ENCODE measurements at places on chromosomes 11 and 22.
A peak's percentile ranks its signal among the peaks of the same experiment; 100 is the strongest.

GRCh38 chr22:41564563-41564962 lies 3.8 kb downstream of the CSDC2 start:
- no peaks in the 10 kb centered on the region for H3K36me3 ChIP-seq
- peaks cover 5% of the 10 kb centered on the region for H3K27me3 ChIP-seq
- no peak for DNase-seq
- no peak overlapping the region for H3K27ac ChIP-seq

DNA sequence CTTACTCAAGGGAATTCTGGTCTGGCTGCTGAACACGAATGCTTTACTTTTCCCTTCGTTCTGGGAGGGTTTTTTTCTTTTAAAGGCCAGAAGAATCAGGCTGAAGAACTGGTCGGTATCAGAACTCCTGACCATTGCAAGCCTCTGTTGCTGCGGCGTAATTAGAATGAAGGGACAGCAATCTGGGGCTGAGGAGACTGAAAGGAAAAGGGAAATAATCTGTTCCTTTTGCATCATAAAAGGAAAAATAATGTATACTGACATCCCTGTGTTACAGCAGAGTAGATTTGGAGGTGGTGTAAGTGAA lies 670 bp downstream of the SC5D start:
- no peaks in the 10 kb centered on the region for H3K27me3 ChIP-seq
- no peaks in the 10 kb centered on the region for H3K36me3 ChIP-seq
- H3K4me3 ChIP-seq: peak overlapping the region; percentile 88
- no peaks in the 10 kb centered on the region for H3K4me1 ChIP-seq

- H3K4me1 ChIP-seq: peaks cover 14% of the 10 kb centered on the region
- H3K27me3 ChIP-seq: peaks cover 7% of the 10 kb centered on the region
- H3K27ac ChIP-seq: no peak overlapping the region
These were observed 15.9 kb upstream of the LRRC32 start for GRCh38 chr11:76686261-76687079.

DNA sequence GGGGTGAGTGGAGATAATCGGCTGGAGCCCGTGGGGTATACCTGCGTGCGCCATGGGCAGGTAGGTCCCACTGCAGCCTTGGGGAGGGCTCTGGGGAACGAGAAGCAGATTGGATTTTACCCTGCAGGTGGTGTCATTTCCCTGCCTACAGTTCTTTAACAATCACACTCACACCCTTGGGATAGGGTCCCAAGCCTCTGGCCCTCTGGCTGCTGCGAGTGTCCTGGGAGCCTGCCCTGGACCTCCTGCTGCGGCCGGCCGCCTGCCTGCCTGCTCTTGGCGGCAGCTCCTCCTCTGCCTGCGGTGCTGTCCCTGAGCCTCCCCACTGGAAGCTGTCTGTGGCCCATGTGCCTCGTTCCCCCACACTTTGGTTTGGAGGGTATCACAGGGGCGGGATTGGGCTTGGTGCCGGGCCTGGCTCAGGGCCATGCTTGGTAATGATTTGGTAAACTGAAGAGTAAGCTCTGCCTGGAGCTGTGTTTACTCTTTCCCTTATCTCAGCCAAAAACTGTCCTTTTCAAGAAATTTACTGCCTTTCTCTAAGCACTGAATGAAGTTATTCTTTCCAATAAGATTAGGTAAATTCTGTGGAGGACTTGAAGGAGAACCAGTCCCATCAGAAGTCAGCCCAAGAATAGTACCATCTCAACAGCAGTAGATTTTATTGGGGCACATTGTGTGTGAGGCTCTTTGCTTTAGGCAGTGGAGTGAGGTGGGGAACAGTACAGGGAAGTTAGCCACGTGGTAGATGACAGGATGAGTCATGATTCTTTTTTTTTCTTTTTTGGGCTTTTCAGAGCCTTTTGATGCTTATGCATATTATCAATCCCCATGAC lies 53.7 kb downstream of the TBC1D22A start:
- H3K4me1 ChIP-seq: no peaks in the 10 kb centered on the region
- H3K36me3 ChIP-seq: peaks cover 9% of the 10 kb centered on the region
- H3K4me3 ChIP-seq: no peak overlapping the region
- DNase-seq: no peak
- H3K27me3 ChIP-seq: no peaks in the 10 kb centered on the region
- no peak overlapping the region for H3K27ac ChIP-seq

DNA sequence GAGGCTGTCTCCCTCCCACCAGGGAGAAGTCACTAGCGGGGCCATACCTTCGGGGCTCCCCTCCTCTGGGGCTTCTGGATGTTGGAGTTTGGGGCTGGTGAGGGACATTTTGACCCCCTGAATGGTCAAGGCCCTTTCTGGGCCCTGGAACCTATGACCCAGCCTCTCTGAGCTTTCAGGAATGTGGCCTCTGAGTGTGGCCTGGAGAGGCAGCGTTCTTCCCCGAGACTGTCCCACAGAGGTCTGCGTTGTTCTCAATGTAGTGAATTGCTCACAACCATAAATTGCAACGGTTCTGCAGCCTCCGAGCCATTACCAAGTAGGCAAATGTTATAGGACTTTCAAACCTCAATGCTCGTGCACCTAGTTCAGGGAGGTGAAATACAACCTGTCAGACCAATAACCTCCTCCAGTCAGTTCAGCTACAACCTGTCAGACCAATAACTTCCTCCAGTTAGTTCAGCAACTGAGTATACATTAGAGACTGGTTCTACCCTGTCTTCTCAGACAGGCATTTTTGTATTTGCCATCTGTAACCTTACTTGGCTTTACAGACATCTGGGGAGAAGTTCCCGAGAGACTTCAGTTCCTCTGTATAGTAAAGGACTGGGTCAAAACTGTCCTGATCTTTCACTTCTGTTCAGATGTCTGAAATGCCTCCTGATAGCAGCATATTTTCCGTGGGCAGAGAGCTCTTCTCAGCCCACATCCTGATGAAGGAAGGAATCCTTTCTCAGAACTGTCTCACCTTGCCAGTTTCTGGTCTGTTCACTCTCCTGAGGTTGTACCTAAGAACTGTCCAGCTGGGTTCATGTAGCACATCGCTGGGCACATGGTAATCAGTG lies 34.2 kb downstream of the MICAL2 start:
- no peaks in the 10 kb centered on the region for H3K36me3 ChIP-seq
- H3K27me3 ChIP-seq: no peaks in the 10 kb centered on the region
- no peak overlapping the region for H3K27ac ChIP-seq
- 0 out of 2 replicates have a peak, but pooled peaks cover 2% of the 10 kb centered on the region for H3K4me1 ChIP-seq

DNA sequence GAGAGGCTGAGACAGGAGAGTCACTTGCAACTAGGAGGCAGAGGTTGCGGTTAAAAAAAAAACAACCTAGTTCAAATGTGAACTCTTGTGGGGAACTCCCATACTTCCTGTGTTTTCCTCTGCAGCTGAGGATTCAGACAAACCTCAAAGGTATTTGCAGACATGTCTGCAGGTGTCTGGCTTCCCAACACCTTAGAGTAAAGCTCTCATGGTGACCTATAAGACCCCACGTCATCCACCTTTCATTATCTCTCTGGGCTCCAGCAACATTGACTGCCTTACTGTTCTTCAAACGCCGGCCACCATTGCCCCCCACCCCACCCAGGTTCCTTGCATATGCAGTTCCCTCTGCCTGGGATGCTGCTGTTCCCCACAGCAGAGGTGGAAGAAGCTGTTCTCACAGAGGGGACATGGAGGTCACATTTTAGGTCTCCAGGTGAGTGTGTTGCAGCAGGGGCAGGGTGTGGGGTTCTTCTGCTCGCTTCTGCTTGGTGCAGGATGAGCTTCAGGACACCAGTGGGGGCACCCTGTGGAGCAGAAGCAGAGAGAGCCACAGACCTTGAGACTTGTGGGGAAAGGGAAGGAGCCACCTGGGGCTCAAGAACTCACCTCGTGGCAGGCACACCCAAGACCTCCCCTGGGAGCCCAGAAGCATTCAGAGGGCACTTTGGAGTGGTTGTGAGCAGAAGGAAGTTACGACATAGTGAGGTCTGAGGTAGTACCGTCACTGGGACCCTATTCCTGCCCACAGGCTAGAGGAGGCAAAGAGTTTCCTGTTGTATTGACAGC lies 203.2 kb downstream of the CSNK2A3 start:
- H3K27ac ChIP-seq: no peak overlapping the region
- no peaks in the 10 kb centered on the region for H3K4me1 ChIP-seq
- H3K27me3 ChIP-seq: no peaks in the 10 kb centered on the region
- no peaks in the 10 kb centered on the region for H3K36me3 ChIP-seq
- no peak for DNase-seq
- no peak overlapping the region for H3K4me3 ChIP-seq

GRCh38 chr11:58914821-58915543 lies 24.3 kb upstream of the GLYATL1 start:
- DNase-seq: no peak
- H3K27ac ChIP-seq: no peak overlapping the region
- H3K4me3 ChIP-seq: no peak overlapping the region

DNA sequence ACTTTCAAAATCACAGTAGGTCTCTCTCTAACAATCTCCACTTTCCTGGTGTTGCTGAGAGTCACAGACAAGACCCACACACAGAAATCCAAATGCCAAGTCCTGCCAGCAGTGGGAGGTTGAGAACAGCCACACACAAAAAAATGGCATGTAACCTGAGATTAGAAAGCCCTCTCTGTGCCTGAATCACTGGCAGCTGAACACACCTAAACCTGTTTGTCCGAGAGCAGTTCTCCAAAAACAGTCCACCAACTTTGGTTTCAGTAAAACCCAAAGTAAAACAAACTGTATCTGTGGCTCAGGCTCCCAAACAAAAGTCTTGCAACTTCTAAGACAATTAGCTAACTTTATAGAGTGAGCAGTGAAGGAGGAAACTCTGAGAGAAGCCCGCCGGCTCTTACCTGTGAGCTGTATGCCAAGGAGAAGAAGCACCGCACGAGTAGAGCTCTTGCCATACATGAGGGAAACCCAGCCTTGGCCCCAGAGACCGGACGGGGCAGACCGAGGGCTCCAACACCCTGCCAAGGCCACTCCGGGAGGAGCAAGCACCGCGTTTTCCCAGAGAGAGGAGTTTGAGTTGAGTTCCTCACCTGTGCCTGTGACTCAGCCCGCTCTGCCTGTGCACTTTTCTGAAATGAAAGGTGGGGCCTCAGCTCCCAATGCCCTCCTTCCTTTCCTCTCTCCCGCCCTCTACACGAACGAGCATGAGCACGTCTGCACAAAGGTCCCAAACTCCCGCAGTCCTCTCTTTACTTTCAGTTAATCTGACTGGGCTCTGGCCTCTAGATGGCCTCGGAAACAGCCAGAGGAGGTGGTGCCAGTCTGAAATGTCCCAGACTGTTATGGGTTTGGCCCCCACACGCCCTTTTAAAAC lies at the start of gene MPZL2:
Gene MPZL2, minus strand, starts transcription at position 603 of the 874 bp plus-strand sequence. Its CDS starts 144 bp downstream, at position 459.
- H3K36me3 ChIP-seq: no peaks in the 10 kb centered on the region
- H3K4me3 ChIP-seq: no peak within 1 kb of the TSS
- no peak within 1 kb of the TSS for H3K27ac ChIP-seq
- no peak for DNase-seq
- no peaks in the 10 kb centered on the region for H3K27me3 ChIP-seq

- no peak for DNase-seq
- H3K27me3 ChIP-seq: no peaks in the 10 kb centered on the region
- no peak overlapping the region for H3K27ac ChIP-seq
These were observed 62.9 kb downstream of the GRK3 start for GRCh38 chr22:25627271-25627852.

DNA sequence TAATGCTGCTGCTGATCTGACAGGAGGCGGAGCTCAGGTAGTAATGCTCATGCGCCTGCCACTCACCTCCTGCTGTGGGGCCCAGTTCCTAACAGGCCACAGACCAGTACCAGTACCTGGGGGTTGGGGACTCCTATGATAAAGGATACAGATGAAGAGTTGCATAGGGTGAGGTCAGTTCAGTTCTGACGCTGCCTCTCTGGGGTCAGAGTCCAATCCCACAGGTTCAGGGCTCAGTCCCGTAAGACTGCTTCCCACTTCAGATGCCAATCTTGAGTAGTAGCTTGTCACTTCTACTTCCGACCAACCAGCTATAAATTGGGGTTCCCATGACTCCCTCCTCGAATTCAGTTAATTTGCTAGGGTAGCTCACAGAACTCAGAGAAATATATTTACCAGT lies 8.6 kb downstream of the ASRGL1 start:
- no peaks in the 10 kb centered on the region for H3K36me3 ChIP-seq
- no peak overlapping the region for H3K4me3 ChIP-seq
- no peak for DNase-seq
- no peaks in the 10 kb centered on the region for H3K27me3 ChIP-seq
- H3K27ac ChIP-seq: no peak overlapping the region

DNA sequence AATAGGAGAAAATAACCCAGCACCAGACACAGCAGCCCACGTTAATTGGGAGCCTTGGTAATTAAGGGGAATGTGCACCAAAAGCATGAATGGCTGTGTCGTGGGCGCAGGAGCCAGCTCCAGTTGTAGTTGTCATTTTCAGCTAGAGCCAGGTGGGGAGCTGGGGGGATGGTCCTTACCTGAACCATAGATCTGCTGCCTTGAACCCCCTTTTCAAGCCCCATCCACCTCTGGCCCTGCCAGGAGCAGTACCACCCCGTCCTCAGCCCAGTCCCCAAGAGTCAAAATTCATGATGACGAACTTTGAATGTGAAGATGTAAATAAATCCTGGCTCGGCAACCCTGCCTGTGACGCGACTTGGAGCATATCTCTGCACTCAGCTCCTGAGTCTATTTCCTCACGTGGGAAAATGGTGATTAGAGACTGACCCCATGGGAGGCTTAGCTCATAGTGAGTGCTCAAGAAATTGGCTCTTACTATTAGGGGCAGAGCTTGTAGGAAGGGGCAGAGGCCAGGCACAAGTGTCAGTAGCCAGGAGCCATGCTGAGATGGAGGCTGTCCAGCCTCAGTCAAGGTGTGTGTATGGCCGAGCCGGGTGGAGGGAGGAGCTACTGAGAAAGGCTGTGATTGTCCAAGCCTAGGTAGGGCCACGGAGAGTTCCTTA lies 794 bp upstream of the FXYD6 start:
- no peaks in the 10 kb centered on the region for H3K4me1 ChIP-seq
- peaks cover 18% of the 10 kb centered on the region for H3K27me3 ChIP-seq
- H3K27ac ChIP-seq: no peak overlapping the region
- DNase-seq: no peak

DNA sequence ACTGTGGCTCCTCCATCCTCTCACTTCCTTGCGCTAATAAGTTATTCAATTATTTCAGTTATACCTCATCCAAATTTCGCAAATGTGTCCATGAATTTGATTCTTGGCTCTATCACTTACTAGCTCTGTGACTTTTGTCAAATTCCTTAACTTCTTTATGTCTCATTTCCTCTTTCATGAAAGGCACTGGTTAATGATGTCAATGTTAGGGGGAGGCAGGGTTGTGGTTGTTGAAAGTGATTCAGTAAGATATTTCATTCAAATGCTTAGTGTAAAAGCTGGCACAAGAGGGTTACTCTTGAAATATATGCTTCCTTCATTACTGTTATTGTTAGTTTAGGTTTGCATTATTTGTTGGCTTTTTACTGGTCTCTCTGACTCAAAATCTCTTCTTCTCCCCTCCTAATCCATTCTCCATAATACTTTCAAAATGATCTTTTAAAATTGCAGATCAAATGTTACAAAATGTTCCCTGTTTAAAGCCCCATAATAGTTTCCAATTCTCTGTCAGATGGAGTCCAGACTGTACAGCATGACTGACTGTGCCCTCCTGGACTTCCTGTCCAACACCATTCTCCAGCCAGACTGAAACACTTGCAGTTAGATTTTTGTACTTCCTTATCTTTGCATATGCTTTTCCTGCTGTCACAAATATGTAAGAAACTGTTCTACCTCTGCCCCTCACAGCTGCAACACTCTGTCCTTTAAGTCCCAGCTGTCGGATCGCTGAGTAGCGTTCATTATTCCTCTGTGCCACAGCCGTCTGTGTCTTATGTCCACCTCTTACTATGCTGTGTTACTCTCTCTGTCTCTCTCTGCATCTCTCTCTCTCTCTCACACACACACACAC lies 510.6 kb upstream of the RAG2 start:
- H3K4me1 ChIP-seq: no peaks in the 10 kb centered on the region
- no peaks in the 10 kb centered on the region for H3K36me3 ChIP-seq
- no peak overlapping the region for H3K4me3 ChIP-seq
- no peak overlapping the region for H3K27ac ChIP-seq
- no peaks in the 10 kb centered on the region for H3K27me3 ChIP-seq
- DNase-seq: no peak

Measured in GM12878 (cell line).